ENCODE measurements at places on chromosomes 2 and 18. TPM values are rescaled to one million over a fixed set of nuclear protein-coding genes. Genes with fewer than 3 reads are reported as not detected.

Gene OTOF
- not detected for total RNA-seq

Gene AMER3
- not detected for total RNA-seq

Gene NEU2
- not detected for total RNA-seq

Gene LDLRAD4
- total RNA-seq: 0.15 TPM

Gene GCG
- not detected for total RNA-seq
